ENCODE measurements at places on chromosomes 6 and 20.

DNA sequence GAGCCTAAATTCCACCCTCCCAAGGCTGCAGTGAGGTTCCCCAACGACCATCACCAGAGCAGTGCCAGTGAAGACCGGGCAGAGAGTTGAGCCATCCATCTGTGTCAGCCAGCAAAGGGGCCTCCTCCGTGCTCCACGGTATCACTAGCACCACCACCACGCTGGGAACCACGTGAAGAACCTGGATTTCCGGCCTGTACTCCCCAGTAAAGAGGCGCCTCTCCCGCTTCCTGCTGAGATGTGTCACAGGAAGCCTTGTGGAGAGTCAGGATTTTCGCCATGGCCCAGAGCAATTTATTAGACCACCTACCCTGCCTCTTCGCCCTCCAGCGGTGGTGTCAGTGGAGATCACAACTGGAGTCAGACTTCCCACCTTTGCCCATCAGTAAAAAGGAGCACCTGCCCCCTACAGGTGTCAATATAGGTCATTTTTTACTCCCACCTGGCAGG lies 28.8 kb downstream of the CPXM1 start:
- no peak for DNase-seq

DNA sequence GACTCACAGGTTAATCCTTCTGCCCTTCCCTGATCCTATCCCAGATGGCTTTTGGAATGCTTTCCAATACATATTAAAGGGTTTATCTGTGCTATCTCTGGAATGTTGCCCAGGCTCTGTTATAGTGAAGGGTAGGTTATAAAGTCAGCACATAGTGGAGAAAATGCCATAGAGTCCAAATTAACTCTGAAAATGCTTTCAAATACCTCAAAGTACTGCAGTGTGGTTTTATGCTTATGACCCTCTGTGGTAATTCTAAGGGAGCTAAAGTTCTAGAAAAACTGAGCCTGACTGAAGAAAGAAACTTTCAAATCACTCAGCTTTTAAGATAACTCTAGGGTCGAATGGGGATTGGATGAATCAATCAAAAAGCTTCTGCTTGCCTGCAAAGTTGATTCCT lies 159.8 kb downstream of the PLCB1 start:
- DNase-seq = no peak

- no peak for DNase-seq
These were observed 37.7 kb downstream of the PMEPA1 start for GRCh38 chr20:57672164-57672563.

DNA sequence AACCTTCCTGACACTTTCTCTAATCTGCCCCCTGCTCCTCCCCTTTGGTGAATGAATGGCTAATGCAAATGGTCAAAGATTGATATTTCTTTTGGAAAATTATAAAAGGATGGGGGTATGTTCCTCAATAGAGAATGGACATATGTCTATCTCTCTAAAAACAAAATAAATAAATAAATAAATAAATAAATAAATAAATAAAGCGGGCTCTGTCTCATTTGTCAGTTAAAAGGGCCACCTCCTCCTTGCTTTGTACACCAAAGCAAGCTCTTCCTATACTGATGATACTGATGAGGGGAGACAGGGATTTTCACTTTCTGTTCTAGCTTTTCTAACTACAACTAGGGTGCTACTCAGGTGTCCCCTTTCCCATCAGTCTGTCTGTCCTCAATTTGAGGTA lies 135.5 kb upstream of the SPACA1 start:
- no peak for DNase-seq

DNA sequence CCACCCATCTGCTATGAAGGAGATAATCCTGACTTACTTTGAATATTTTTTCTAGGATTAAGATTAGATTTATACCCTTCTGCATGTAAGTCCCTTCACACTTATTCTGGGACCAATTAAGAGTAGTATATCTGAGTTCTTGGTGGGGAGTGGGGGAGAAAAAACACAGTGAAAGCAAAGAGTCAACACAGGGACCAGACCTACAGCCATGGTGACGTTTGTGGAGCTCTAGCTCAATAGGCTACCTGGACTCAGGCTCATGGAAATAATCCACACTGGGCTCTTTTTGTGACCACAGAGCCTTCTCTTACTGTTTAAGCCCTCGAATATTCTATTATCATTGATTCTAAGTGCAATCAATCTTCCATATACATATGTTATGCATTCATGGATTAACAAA lies 491.4 kb downstream of the LMBRD1 start:
- no peak for DNase-seq

- no peak for DNase-seq
These were observed 175.5 kb downstream of the BTBD3 start for GRCh38 chr20:12093057-12093796.

GRCh38 chr6:73666393-73666792 lies 12.6 kb upstream of the SLC17A5 start:
- no peak for DNase-seq

GRCh38 chr20:1272368-1273100 lies 6.4 kb downstream of the SNPH start:
- no peak for DNase-seq

GRCh38 chr6:83985715-83986114 lies 47.9 kb upstream of the MRAP2 start:
- no peak for DNase-seq

- no peak for DNase-seq
These were observed 97.0 kb upstream of the SPACA1 start for GRCh38 chr6:87950614-87951013.

GRCh38 chr6:108693430-108694154 lies 132.9 kb downstream of the FOXO3 start:
- no peak for DNase-seq

DNA sequence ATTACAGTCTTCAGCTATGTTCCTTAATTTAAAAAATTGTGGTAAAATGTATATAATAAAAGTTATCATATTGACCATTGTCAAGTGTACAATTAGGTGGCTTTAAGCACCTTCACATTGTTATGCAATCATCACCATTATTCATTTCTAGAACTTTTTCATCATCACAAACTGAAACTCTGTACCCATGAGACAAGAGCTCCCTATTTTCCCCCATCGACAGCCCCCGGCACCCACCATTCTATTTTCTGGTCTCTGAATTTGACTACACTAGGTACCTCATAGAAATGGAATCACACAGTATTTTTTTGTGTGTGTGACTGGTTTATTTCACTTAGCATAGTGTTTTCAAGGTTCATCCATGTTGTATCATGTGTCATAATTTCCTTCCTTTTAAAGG lies 39.7 kb upstream of the FYN start:
- DNase-seq = no peak

DNA sequence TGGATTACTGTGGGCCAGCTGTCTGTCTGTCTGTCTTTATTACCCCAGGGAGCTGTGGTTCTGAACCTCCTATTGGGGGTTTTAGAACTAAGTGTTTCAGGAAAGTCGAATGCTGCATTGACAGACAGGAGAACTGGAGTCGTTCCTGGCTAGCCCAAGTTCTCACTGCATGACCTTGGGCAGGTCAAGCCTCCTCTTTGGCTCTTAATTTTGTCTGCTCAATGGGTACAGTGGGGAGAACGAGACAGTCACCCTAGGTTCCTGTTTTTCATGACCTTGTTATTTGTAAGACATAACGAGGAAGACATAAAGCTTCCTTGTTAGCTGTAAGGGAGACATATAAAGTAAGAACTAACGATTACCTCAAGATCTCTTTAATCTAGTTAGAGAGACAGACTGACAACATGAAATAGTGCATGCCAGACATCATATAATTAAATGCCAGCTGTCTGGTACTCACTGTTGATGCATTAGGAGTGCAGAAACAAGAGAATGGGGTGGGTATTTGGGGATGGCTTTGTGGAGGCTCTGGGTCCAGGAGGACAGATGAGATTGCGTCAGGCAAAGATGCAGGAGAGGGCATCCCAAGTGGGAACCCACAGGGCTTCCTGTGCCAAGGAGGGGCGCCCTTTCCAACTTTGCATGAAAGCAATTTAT lies 3.7 kb upstream of the CCDC167 start:
- DNase-seq = no peak

DNA sequence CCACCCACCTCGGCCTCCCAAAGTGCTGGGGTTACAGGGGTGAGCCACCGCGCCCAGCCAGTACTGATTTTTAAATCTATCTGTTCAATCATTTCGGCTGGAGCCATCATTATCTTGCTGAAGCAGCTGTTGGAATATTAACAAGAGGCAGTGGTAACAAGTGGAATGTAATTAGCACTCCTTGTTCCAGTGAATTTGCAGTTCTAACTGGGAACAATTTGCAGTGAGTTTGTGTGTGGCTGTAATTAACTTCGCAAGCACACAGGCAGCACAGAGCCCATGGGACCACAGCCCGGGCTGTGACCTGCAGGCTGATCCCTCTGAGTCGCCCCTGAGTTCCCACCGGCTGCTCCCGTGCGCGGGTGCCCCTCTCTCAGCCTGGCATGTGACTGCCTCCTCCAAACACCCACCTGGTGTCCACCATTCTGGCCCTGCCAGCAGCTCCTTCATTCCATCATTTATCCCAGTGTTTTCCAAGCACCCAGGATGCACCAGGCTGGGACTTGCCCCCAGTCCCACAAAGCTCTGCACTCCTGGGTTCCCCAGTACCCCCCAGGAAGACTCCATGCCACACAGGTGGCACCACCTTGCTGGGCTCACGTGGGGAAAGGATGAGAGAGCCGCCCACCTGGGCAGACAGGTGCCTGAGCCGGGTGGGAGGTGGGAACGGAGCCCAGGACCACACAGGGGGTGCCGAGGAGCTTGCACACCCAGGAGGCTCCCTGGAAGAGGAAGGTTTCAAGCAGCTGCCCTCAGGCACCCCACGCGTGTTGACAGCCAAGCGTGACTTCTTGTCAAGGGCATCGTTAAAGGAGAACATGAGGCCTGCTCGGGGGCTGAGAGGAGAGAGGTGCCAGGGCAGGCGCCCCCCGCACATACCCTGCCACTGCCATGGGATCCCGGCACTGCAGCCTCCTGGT lies 75.2 kb downstream of the YTHDF1 start:
- DNase-seq = no peak

GRCh38 chr6:90356012-90356421 lies 59.4 kb upstream of the BACH2 start:
- DNase-seq = no peak
